Panc1 (cell line): ENCODE measurements at places on chromosomes 3 and 15.
A peak's percentile ranks its signal among the peaks of the same experiment; 100 is the strongest.

- H3K27me3 ChIP-seq = no peaks in the 10 kb centered on the region
- DNase-seq = no peak
- H3K27ac ChIP-seq = 0 out of 2 replicates have a peak overlapping the region, but pooled peaks have one; percentile 44
Observed at GRCh38 chr3:72152551-72153476, 367.9 kb upstream of the PROK2 start.

DNA sequence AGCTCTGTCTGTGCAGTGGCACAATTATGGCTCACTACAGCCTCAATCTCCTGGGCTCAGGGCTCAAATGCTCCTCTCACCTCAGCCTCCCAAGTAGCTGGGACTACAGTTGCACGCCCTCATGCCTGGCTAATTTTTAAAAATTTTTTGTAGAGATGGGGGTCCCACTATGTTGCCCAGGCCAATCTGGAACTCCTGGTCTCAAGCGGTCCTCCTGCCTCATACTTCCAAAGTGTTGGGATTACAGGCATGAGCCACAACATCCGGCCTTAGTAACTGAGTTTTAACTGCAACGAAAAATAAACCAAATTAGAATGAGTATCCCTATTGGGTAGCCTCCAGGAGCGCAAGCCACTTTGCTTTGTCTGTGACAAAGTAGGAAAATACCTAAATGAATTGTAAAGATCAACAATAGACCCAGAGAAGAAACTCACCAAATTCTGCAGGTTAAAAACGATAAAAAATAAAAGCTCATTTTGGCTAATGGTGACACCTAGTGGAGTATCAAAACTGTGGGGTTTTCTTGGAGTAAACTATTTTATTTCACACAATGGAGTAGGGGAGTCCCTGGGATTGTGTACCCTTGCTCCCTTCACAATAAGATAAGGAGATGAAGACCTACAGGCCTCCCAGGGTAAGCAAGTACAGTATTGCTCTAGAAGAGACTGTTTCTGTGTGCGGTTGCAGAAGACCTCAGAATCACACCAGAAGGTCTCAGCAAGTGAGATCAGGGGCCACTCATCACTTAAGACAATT lies 21.0 kb upstream of the CA12 start:
- no peaks in the 10 kb centered on the region for H3K36me3 ChIP-seq
- no peak overlapping the region for H3K4me3 ChIP-seq
- no peaks in the 10 kb centered on the region for H3K27me3 ChIP-seq
- peak; percentile 25 for DNase-seq
- no peak overlapping the region for H3K27ac ChIP-seq

DNA sequence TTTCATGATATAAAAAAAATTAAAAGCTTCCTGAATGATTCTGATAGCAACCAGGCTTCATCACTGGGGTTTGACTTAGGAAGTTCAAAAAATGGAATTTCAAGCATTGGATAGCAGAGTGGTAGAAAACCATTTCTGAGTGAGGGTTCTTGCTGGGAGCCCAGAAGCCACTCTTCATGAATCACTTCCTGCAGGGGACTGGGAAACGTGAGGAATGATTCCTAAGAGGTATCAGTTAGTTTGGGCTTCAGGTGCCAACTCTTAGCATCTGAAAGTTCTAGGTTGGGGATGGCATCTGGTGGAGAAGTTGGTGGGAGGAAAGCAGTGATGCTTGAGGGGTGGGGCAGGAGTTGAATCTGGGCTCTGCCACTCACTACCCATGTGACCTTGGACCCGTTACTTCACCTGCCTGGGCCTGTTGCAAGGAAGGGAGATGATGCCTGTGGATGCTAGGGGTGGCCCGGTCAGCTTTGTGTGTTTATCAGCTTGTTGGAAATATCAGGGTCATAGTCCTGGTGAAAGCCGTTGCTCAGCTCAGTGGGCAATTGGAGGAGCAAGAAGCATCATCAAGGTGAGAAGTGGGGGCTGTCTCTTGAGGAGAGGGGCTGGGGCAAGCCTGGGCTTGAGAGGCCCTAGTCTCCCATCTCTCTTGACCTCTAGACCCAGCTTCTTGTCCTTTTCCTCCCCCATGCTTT lies 37.0 kb upstream of the TNFAIP8L3 start:
- DNase-seq = no peak
- H3K4me1 ChIP-seq = no peaks in the 10 kb centered on the region
- H3K36me3 ChIP-seq = no peaks in the 10 kb centered on the region
- H3K27ac ChIP-seq = no peak overlapping the region
- no peak overlapping the region for H3K4me3 ChIP-seq
- H3K27me3 ChIP-seq = no peaks in the 10 kb centered on the region

DNA sequence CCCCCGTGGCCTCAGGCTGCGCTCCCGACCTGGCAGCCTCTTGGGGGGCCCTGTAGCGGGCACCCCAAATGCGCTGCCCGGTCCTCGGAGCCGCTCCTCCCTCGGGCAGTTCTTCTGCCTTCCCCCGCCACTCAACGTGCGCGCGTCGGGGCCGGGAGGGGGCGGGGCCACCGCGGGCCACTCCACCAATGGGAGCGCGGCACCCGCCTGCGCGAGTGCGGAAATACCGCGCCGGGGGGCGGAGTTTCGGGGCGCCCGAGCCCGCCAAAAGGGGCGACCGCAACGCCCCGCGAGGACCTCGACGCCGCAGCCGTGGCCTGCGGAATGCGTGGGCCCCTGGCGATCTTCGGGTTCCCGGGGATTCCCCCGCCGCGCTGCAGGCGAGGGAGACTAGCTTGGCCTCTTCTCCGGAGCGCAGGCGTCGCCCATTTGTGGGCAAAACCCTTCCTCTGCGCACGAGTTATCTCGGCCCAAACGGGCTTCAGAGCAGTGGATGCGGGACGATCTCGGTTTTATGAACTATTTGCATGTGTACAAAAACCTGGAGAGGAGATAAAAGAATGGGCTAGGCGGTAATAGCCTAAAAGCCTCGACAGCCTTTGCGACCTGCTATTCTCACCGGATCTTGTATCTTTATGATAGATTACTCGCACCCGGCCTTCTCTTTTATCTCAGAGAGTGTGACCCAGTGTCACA lies at the start of gene TASOR:
TASOR (minus strand) TSS at position 144 of the 696 bp plus-strand sequence. CDS start 259 bp downstream, outside the sequence.
- DNase-seq = no peak
- H3K27ac ChIP-seq = peak within 1 kb of the TSS; percentile 94
- peak within 1 kb of the TSS; percentile 87 for H3K4me3 ChIP-seq
- H3K27me3 ChIP-seq = no peaks in the 10 kb centered on the region
- peaks cover 5% of the 10 kb centered on the region for H3K36me3 ChIP-seq

DNA sequence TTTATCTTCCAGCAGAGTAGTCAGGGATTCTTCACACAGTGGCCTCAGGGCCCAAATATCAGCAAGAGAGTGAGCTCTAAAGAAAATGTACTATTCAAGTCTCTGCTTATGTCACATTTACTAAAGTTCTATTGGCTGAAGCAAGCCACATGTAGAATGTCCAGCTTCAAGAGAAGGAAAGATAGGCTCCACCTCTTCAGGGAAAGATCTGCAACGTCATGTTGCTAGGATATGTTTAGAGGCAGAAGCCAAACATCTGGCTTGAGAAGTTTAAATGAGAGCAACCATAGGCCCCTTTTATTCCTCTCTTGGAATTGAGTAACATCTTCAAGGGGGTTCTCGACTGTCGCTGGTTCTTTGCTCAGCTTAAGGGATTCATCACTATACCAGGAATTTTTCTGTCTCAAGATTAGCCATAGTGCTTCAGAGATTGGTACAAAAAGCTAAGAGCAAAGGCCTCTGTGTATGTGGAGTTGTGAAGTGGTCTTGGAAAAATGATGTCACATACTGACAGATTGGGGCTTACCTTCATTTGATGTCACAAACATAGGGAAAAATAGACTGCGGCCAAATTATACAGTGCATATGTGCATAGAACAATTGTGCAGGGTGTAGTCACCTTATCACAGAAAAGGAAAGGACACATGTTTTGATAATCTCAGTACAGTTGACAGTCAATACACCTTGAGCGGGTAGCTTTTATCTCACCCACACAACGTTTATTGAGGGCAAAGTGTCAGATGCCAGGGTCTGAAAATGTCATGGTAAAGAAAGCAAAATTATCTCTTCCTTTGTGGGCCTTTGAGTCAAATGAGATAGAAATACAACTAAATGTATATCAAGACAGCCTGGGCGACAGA lies 11.3 kb upstream of the THRB start:
- H3K27me3 ChIP-seq = no peaks in the 10 kb centered on the region
- H3K4me1 ChIP-seq = no peaks in the 10 kb centered on the region
- H3K36me3 ChIP-seq = no peaks in the 10 kb centered on the region
- no peak overlapping the region for H3K27ac ChIP-seq
- no peak for DNase-seq
